ENCODE measurements at places on chromosomes 7 and 10. TPM values are rescaled to one million over a fixed set of nuclear protein-coding genes. Genes with fewer than 3 reads are reported as not detected.

Gene OR2A42
- not detected for total RNA-seq

Gene CFAP70
- 1.4 TPM for total RNA-seq

Gene RARRES2
- total RNA-seq = 1.4 TPM

Gene MMRN2
- 5.1 TPM for total RNA-seq

Gene AIMP2
- total RNA-seq = 61.9 TPM

Gene SPACDR
- 0.27 TPM for total RNA-seq

Gene TRPV5
- total RNA-seq = not detected

Gene VWA2
- not detected for total RNA-seq

Gene FAM25A
- total RNA-seq = not detected

Gene ZDHHC6
- 36.6 TPM for total RNA-seq

Gene PROSER2
- total RNA-seq = 4.7 TPM

Gene SH2B2
- total RNA-seq = 4.9 TPM

Gene TWIST1
- total RNA-seq = 33.2 TPM

Gene POLR2J2
- 11.4 TPM for total RNA-seq

Gene AKR1B15
- total RNA-seq = not detected

Gene BMS1
- total RNA-seq = 29.6 TPM

Gene KIAA1217
- 12.5 TPM for total RNA-seq

Gene BNIP3
- 81.4 TPM for total RNA-seq

Gene HOXA10
- total RNA-seq = 0.08 TPM

Gene PDZD7
- total RNA-seq = 0.27 TPM

Gene GIMAP4
- total RNA-seq = 1.3 TPM

Gene POT1
- 45.8 TPM for total RNA-seq

Gene SFTPA1
- not detected for total RNA-seq

Gene TMEM225B
- not detected for total RNA-seq

Gene PTN
- 12.8 TPM for total RNA-seq

Gene ADAP1
- 0.57 TPM for total RNA-seq

Gene ELN
- total RNA-seq = 101 TPM

Gene PPP1R9A
- total RNA-seq = 0.45 TPM

Gene GJD4
- total RNA-seq = not detected

All from fibroblast of the aortic adventitia (primary cell).